ENCODE measurements at places on chromosomes 13 and 19.
A peak's percentile ranks its signal among the peaks of the same experiment; 100 is the strongest.

GRCh38 chr19:10089801-10090375, 3.8 kb downstream of the SHFL start:
- DNase-seq = no peak

- DNase-seq = peak; percentile 70
Measured at GRCh38 chr13:79423801-79424642, 18.0 kb upstream of the RBM26 start.

- DNase-seq = peak; percentile 14
Measured at GRCh38 chr19:49746206-49746958, 16.7 kb downstream of the TSKS start.

DNA sequence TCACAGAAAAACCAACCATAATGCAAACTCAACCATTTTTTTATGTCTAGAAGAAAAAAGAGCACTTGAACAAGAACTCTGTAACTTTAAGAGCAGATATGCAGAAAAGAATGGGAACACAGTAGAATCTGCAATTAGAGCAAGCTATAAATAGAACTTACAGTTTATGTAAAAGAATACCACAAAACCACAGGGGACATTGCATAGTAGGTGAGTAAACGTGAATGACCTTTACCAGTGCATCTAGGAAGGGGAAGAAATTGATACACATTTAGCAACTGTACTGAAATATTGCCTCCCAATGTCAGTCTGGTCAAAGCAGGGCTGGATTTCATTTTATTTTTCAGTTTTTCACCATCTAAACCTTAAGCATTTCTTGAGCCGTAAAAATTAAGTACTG, 242.2 kb upstream of the EDNRB start:
- DNase-seq = peak; percentile 71

- DNase-seq = no peak
Measured at GRCh38 chr19:35641515-35642151, at the start of gene ETV2. Gene ETV2 (plus strand): TSS chr19:35641745. CDS start chr19:35642461, 716 bp downstream.

GRCh38 chr13:88802886-88803285, 1131.7 kb downstream of the SLITRK5 start:
- peak; percentile 1 for DNase-seq

DNA sequence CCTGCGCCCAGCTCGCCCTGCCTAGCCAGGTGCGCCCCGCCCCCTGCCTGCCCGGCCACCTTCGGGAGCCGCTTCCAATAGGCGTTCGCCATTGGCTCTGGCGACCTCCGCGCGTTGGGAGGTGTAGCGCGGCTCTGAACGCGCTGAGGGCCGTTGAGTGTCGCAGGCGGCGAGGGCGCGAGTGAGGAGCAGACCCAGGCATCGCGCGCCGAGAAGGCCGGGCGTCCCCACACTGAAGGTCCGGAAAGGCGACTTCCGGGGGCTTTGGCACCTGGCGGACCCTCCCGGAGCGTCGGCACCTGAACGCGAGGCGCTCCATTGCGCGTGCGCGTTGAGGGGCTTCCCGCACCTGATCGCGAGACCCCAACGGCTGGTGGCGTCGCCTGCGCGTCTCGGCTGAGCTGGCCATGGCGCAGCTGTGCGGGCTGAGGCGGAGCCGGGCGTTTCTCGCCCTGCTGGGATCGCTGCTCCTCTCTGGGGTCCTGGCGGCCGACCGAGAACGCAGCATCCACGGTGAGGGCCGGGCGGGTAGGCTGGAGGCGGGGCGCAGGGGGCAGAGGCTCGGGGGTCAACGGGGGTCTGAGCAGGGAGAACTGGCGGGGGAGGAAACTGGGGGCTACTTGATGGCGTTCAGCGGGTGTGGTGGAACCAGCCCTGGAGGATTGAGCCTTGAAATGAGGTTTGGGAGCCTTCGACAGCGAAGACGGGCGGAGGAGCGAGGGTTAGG, at the start of gene SPINT2:
Gene SPINT2, plus strand, starts transcription at position 88 of the 727 bp plus-strand sequence. Its CDS starts 320 bp downstream, at position 408.
- DNase-seq = no peak

DNA sequence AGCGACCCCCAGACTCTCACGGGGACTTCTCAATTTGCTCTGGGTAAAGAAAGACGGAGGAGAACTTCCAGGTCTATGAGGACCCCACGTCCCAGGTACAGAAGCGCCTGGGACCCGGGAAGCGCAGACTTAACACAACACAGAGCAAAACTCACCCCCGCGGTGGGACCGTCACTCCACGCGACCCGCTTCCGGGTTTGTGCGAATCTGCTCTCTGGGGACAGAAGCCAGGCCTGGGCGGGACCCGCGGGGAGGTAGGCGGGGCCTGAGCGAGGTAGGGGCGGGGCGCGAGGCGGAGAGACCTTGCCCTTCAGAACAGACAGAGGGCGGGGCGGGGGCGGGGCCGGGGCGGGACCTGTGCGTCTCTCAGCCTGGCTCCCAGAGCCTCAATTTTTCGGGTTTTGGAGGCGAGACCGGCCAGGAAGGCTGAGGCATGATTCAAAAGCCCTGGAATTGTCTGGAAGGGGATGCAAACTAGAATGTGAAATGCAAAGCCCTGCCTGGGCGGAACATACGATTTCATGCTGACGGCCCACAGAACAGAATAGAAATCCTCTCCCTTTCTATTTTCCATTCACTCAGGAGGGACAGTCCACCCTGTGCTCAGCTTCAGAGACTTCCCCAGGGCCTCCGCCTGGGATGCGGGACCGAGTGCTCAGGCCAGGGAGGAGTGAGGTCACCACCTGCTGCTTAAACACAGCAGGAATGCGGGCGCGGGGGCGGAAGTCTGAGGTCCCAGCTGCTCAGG, 19.3 kb upstream of the ZNF888 start:
- peak; percentile 94 for DNase-seq

DNA sequence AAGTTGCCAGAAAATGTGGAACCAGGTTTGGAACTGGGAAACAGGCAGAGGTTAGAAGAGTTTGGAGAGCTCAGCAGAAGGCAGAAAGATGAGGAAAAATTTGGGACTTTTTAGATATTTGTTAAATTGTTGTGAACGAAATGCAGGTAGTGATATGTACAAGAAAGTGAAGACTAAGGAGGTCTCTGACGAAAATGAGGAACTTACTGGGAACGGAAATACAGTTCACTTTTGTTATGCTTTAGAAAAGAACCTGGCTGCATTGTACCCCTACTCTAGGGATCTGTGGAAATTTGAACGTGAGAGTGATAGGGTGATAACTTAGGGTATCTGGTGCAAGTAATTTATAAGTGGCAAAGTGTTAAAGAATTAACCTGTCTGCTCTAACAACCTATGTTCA, 632.4 kb downstream of the SLITRK5 start:
- DNase-seq = no peak

DNA sequence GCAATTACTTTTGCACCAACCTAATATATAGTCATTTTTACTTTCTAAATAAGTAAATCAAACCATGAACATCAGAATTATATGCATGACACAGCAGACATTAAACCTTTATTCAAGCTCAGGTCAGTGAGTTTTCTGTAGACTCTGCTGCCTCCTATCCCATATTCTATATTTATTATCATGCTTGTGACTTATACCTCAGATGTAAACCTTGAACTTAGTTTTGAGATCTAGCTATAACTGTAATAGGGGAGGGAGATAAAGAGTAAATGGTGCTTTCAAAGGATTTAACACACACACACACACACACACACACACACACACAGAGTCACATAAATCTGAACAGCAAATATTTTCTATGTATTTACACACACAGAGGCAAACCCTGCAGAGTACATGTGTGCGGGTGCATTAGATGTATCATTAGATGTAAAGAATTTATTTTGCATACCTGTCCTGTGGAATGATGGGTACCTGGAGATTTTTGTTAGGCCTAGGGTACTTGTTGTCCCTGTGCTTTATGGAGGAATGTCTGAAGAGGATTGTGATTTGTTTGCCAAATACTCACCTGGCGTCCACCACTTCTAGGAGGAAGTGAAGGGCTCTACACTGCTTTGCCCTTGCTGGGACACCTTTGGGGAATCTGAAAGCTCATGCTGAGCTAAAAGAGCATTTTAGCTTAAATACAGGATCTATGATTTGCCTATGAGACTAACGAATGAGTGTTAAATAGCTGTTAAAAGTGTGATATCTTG, 521.9 kb downstream of the KLF5 start:
- no peak for DNase-seq

GRCh38 chr13:22169473-22169872, 498.6 kb downstream of the FGF9 start:
- DNase-seq = peak; percentile 29

GRCh38 chr13:50711131-50711815, 132.2 kb downstream of the DLEU7 start:
- no peak for DNase-seq

GRCh38 chr13:48902368-48902767, 73.3 kb upstream of the FNDC3A start:
- DNase-seq = peak; percentile 57

GRCh38 chr13:43006893-43007631, 15.0 kb upstream of the EPSTI1 start:
- DNase-seq = peak; percentile 49

- DNase-seq = no peak
Measured at GRCh38 chr13:91331047-91331915, 16.2 kb upstream of the MIR17HG start.

GRCh38 chr13:45873491-45874325, 22.2 kb upstream of the SIAH3 start:
- peak; percentile 91 for DNase-seq

DNA sequence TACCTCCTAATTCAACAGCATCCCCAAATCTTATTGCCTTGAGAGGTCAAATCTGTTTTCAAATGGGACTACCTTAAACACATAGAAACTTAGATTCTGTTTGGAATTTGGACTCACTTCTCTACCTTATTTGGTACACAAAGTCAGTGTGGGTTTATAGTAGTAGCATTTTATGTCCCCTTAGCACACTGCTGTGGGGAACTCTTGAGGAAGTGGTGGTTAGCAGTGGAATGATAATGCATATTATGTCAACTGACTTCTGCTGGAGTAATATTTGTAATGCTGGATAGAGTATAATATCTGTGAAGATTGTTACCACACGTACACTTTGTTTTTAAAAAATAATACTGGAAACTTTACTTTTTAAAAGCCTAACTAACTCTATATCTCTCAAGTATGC, 386.3 kb downstream of the NDFIP2 start:
- no peak for DNase-seq

DNA sequence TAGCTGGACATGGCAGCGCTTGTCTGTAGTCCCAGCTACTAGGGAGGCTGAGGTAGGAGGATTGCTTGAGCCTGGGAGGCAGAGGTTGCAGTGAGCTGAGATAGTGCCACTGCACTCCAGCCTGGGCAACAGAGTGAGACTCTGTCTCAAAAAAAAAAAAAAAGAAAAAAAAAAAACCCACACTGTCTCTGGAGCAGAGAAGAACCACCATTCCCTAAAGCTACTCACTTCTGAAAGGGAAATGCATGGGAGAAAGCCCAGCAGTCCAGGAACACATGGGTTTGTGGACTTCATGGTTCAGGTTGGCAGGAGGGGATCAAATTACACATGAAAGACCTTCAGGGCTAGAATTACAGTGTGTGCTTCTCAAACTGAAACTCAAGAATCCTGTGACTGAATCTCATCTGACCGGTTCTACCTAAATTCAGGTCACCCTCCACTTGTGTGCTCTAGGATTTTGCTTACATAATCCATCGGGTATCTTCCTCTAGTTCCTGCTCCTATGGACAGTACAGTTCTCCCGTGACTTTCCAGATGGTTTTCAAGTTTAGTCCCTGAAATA, 30.2 kb upstream of the CPB2 start:
- DNase-seq = peak; percentile 60

DNA sequence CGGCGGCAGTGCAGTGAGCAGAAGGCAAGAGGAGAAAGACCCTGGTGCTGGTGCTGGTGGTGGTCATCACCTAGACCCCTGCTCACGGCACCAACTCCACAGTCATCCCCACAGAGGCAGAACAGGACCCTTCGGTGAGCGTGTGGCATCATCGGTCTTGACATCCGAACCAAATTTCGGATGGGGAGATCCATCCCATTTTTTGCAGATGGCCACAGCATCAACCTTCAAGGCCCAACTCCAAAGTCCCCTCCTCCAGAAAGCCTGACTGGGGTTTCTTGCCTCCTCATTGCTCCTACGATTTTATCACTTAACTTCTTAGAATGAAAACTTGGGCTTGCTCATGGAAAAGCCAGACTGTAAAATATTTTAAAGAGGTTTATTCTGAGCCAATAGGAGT, 8.7 kb upstream of the KLK12 start:
- DNase-seq = no peak

GRCh38 chr13:30413842-30414241, 8.5 kb upstream of the UBE2L5 start:
- no peak for DNase-seq
